Skeletal muscle tissue (tissue), 5 donors: ENCODE measurements at places on chromosomes 2 and 18. TPM values are rescaled to one million over a fixed set of nuclear protein-coding genes. Genes with fewer than 3 reads are reported as not detected.

The ANKRD53 gene
- total RNA-seq, result 0.52 TPM

The SIX3 gene
- not detected for total RNA-seq

The LYPD6 gene
- 2.1 TPM for total RNA-seq

The UGT1A9 gene
- total RNA-seq, result not detected

The UGT1A4 gene
- not detected for total RNA-seq

The NEU4 gene
- 4.2 TPM for total RNA-seq

The TMEM200C gene
- 0.52 TPM for total RNA-seq

The CCBE1 gene
- 2.6 TPM for total RNA-seq

The ABCG5 gene
- total RNA-seq, result not detected

The PKDCC gene
- 89.2 TPM for total RNA-seq

The SMCHD1 gene
- 102 TPM for total RNA-seq

The RAB6C gene
- not detected for total RNA-seq
